ENCODE measurements at places on chromosomes 13 and 19.

DNA sequence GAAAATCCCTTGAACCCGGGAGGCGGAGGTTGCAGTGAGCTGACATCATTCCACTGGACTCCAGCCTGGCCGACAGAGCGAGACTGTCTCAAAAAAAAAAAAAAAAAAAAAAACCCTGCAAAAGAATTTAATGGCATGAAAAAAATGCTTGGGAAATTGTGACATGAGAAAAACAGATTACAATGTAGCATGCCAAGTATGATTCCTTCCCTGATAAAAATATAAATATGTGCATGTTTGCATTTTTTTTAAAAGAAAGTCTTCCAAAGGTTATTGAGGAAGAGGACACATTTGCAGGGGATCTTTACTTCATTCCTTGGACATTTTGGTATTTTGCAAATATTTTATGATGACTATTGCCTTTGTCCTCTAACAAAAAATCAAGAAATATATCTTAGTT, 14.5 kb upstream of the ZBTB32 start:
- DNase-seq: no peak

GRCh38 chr19:55490478-55491432, 2.5 kb downstream of the SSC5D start:
- DNase-seq: no peak

DNA sequence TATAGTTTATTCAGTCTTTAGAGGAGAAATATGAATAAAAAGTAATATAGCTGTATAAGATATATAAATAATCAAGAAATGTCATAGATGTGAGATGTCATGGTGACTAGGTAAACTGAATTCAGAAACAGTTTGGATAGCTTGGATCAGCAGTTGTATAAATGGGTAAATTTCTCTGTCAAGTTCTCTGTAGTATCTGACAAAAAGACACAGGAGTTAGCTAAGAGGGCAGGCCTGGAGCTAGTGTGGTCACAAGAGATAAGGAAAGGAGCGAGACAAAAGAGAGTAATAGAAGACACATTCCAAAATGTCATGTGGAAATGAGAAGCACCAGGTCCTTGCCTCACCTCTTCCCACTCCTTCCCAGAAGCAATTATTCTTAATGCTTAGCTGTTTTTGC, 349.0 kb downstream of the LMO7 start:
- no peak for DNase-seq

GRCh38 chr19:45146741-45147205, 14.0 kb downstream of the NKPD1 start:
- DNase-seq: no peak

GRCh38 chr13:73825143-73825542, 309.1 kb downstream of the KLF12 start:
- no peak for DNase-seq

GRCh38 chr13:50911081-50911631, 1.6 kb downstream of the RNASEH2B start:
- peak; percentile 13 for DNase-seq

DNA sequence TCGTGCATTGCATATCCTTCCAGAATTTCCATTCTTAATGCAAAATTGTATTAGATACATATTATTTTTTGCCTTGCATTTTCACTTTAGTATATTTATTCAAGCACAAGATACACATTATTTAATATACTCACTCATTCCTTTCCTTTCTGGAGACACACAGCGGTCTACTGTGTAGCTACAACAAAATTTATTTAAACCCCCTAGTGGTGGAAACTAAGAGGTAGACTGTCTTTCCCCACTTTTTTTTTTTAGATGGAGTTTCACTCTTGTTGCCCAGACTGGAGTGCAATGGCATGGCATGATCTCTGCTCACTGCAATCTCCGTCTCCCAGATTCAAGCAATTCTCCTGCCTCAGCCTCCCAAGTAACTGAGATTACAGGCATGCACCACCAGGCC, 2040.3 kb upstream of the PCDH20 start:
- no peak for DNase-seq

- DNase-seq: no peak
Observed at GRCh38 chr19:10920781-10921180, 7.7 kb downstream of the YIPF2 start.
